ENCODE measurements at places on chromosomes 12 and 14. TPM values are rescaled to one million over a fixed set of nuclear protein-coding genes. Genes with fewer than 3 reads are reported as not detected.

- DNase-seq: no peak
Observed at GRCh38 chr12:98752726-98753125, 107.6 kb downstream of the APAF1 start.

- DNase-seq: peak; percentile 31
Observed at GRCh38 chr12:100706033-100706432, 88.5 kb upstream of the ANO4 start.

Gene MUCL1
- total RNA-seq: not detected

DNA sequence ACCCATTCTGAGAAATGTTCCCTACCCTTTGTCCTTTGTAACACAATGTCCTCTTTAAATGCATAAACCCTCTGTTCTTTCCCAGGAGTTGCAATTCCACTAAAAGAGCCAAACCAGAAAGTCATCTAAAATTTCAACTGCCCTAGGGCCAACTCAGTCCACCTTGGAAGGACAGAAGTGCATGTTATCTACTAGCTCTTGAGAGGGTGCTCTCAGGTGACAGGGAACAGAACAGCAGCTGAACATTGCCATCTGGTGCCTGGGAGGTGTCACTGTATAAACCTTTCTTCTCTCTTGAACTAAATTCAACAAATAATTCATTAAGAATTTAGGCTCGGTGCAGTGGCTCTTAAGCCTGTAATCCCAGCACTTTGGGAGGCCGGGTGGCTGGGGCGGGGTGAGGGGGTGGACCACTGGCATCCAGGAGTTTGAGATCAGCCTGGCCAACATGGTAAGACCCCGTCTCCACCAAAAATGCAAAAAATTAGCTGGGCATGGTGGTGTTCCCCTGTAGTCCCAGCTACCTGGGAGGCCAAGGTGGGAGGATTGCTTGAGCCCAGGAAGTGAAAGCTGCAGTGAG lies 10.3 kb upstream of the FERMT2 start:
- peak; percentile 68 for DNase-seq

DNA sequence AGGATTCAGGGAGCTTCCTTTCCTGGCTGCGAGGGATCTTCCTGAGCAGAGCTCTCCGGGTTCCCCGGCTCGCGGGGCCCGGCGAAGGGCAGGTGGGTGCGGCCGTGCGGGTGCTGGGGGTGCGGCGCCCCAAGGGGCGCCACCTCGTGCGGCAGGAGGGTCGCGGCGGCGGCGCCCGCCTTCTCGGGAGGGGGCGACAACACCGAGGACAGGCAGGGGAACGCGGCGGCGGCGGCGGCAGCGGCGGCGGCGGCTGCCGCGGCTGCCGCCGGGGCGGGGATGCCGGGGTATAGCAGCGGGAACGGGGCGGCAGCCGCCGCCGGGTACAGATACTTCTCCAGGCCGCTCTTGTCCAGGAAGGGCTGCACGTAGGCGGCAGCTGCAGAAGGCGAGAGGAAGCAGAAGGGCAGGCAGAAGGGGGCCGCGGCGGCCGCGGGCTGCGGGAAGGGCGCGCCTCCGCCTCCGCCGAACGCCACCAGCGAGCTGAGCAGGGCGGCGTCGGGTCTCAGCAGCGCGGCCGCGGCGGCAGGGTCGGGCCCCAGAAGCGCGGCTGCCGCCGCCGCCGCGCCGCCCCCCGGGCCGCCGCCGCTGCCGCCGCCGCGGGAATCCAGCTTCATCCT lies 2.7 kb downstream of the BHLHE41 start:
- DNase-seq: peak; percentile 44

DNA sequence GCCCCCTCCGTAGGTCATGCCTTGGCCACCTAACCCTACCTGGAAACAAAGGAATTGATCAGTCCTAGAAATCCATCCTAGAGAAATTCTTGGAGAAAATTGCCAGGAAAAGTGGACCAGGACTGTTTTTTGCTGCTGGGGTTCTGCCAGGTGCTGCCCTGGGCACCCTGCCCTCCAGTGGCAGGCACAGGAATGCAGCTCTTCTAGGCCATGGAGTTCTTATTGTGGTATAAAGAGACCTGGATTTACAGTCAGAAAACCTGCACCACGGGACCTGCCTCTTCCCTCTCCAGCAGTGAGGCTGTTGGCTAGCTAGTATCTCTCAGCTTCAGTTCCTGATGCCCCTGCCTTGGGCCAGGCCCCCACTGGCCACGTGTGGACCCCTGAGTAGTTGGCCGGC lies 59.7 kb downstream of the SLC24A4 start:
- peak; percentile 16 for DNase-seq

GRCh38 chr14:103068351-103069073 lies 11.2 kb upstream of the CDC42BPB start:
- no peak for DNase-seq

- no peak for DNase-seq
Observed at GRCh38 chr12:22656376-22656775, 31.4 kb downstream of the ETNK1 start.

Gene PRIMA1
- total RNA-seq: not detected

Gene LIN7A
- 0.73 TPM for total RNA-seq

DNA sequence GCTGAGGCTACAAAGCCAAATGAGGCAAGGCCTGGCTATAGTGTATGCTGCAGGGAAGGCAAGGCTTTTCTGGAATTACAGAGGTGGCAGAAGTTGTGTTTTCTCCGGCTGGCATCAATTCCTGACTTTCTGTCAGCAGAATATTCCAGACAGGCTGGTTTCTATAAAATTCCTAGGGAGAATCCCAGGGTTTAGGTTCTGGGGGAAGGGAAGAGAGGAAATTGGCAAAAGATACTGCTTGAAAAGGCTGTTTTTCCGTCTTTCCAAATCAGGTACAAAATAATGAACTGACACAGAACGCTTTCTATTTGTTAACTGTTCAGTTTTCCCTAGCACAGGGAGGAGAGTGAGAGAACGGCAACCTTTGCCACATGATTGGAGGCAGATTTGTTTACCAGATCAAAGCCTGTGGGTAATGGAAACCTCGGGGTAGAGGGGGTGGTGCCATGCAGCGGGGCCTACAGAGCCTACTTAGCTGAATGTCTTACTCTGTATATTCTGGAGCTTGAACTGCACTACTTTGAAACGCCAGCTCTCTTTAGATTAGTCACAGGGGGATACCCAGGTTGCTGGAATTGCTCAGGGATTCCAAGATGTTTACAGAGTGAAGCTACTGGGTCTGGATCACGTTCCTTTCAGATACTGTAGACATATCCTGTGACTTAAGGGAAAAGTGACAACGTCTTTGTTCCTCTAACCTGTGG lies 65.8 kb upstream of the DACT1 start:
- no peak for DNase-seq

DNA sequence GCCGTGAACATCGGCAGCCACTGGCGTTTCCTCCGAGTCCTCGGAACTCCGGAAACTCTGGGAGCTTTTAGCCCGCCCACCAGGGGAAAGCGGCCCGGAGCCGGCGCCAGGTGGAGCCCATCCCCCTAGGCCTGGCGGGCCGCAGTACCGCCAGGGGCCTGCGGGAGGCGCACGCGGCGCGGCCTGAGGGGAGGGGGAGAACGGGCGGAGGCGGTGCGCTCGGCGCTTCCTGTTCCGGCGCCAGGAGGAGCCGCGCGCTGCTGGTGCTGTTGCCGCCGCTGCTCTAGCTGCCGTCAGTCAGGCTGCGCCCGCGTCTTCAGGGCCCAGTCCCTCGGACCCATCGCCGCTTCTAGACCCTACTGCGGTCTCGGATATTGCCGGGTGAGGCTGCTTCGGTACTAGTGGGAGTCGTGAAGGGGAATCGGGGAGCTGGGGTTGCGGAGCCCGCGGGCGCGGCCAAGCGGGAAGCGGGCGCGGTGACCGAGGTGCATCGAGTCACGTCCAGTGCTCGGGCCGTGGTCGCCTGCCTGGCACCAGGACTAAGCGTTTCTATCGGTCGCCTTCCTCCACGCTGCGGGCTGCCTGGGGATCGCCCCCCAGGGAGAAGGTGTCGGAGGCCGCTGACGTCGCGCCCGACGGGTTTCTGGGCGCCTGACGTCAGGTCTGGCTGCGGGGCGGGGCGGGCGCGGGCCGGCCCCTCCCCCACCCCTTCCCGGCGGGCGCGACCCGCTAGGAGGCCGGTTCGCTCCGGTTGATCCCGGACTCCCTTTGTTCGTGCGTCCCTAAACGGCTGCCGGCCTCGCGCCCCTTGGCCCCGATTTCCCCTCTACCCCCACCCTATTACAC lies at the start of gene MAPK1IP1L:
Gene MAPK1IP1L, plus strand, starts transcription at position 225 of the 846 bp plus-strand sequence. CDS start 10,037 bp downstream, outside the sequence.
- DNase-seq: peak; percentile 94

DNA sequence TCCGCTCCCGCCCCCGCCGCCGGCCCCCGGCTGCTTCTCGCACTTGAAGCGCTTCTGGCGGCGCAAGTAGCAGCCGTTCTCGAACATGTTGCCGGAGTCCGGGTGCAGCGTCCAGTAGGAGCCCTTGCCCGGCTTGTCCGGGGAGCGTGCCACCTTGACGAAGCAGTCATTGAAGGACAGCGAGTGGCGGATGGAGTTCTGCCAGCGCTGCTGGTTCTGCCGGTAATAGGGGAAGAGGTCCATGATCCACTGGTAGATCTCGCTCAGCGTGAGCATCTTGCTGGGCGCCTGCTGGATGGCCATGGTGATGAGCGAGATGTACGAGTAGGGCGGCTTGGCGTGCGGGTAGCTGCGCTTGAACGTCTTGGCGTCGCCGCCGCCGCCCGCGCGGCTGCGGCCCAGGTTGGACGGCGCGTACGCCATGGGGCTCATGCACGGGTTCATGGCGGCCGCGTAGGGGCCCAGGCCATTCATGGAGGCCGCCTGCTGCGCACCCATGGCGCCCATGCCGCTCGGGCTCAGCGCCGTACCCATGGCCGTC lies 3.0 kb downstream of the FOXA1 start:
- peak; percentile 48 for DNase-seq

Gene TROAP
- total RNA-seq: 38.5 TPM

GRCh38 chr14:102013669-102014200 lies 49.4 kb downstream of the DYNC1H1 start:
- DNase-seq: no peak

Gene OTOGL
- total RNA-seq: 0.05 TPM

DNA sequence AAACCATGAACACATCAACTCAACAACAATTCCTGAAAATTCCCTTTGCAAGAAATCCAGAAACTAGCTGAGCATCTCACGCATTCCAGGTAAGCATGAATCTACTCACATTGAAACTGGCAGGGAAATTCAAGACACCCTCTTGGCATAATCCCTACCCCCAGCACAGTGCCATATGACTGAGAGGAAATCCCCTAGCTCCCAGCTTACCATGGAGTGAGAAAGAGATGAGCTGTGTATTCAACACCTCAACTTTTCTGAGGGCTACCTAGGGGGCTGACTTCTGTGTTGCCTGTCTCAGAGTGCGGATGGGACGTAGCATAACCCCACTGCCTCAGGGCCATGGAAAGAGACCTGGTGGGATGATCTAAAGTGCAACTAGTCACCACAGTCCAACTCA lies 37.7 kb upstream of the GPR132 start:
- DNase-seq: no peak

Data from Calu3 (cell line).